ENCODE measurements at places on chromosomes 1 and 21.

- no peak for DNase-seq
Observed at GRCh38 chr1:4650981-4651380, 3.4 kb upstream of the AJAP1 start.

GRCh38 chr1:54364582-54364981 is 41.6 kb downstream of the SSBP3 start:
- DNase-seq = no peak

GRCh38 chr1:164361927-164362326 is 197.1 kb upstream of the PBX1 start:
- DNase-seq = no peak

DNA sequence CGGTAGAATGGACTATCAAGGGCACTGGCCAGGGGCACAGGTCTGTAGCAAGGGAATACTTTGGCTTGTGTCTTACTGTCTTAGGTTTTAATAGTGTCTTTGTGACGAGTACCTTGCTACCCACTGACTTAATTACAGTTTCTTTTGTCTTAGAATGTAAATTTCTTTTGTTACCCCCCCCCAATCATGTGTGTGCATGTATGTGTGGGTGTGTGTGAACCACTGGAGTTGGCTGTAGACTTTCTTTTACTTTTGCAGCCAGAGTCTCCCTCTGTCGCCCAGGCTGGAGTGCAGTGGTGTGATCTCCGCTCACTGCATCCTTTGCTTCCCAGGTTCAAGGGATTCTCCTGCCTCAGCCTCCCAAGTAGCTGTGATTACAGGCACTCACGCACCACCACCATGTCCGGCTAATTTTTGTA is 61.8 kb upstream of the CLDN14 start:
- no peak for DNase-seq

GRCh38 chr1:25587290-25587689 is 29.3 kb upstream of the MAN1C1 start:
- no peak for DNase-seq

- DNase-seq = no peak
Observed at GRCh38 chr1:193019442-193020026, 39.6 kb downstream of the UCHL5 start.

GRCh38 chr1:151013518-151013917 is 5.3 kb downstream of the PRUNE1 start:
- no peak for DNase-seq

DNA sequence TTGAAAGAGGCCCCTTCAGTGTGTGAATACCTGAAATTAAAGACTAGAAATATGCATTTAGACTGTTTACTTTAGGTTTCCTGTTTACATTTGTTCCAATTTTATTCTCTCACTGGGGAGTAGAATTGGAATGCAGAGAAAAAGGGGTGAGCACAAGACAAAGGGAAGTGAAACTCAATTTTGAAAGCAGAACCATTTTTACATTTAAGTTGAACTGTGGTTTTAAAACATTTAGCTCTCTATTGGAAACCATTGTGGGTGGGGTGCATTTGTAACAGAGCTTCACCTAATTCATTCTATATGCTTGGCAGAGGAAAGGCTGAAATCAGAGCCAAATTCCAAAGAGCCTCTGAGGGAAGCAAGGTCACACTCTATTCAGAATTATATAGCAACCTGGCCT is 235.3 kb upstream of the C1orf105 start:
- DNase-seq = no peak

GRCh38 chr21:46000182-46000730 is 18.7 kb downstream of the COL6A1 start:
- DNase-seq = peak; percentile 2

DNA sequence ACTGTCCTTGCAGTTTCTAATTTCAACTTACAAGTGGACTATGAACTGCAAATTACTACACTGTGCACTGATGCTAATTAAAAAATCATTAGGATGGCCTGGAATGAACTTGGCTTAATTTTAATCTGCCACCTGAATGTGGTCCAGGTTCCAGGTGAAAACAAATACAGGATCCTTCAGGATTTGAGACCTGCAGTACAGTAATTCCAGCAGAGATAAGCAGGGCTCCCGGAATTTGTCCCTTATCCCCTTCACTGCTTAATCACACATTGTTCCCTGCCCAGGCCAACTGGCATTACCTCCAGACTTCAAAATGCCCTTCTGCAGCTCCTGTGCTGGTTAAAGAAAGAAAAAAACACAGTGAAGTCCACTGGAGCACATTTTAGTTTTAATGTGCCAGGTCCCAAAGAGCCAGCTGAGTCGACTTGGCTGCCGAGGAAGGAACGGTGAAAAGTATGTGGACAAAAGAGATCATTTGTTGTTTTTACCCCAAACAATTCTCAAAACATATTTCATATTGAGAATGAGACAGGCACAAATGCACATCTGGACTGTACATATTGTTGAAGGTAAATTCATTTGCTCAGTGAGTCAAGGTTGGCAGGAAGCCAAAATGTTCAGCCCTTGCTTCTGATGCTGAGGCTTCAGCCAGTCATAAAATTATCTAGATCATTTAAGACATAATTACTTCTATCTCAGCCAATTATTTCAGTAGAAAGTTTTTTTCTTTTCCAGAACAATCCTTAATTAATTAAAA is 28.3 kb downstream of the DEGS1 start:
- no peak for DNase-seq

DNA sequence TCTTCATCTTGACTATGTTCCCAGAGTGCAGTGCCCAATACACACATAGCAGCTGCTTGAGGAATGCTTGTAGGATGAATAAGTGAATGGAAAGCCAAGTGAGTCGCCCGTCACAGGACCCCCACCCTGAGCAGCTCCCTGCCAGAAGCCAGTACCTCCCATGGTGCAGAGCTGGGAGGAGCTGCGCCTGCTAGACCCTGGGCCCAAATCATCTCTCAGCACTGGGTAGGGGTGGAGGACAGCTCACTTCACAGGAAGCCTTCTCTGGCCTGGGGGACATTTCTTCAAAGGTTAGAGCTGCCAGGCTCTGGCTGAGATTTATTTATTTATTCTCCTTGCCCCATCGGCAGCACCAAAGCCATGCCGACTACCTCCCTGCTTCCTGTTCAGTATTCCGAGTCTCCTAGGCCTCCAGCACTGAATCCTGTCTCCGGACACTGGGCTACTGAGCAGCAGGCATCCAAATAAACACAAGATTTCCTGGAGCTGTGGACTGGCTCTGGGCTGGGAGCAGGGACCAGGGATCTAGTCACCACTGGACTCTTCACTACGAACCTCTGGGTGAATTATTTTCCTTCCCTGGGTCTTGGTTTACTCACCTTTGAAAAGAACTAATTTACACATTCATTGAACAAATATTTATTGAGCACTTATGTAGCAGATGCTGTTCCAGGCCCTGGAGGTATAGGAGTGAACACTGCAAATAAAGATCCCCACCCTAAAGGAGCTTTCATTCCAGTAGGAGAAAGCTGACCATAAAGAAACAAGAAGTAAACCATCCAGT is 187.7 kb downstream of the TRABD2B start:
- no peak for DNase-seq
